CMK (cell line): ENCODE measurements at places on chromosomes 11 and 22.
A peak's percentile ranks its signal among the peaks of the same experiment; 100 is the strongest.

GRCh38 chr22:20972933-20973577, 6.0 kb downstream of the AIFM3 start:
- DNase-seq: no peak

- DNase-seq: no peak
Measured at GRCh38 chr11:86147004-86147403, 78.1 kb upstream of the PICALM start.

DNA sequence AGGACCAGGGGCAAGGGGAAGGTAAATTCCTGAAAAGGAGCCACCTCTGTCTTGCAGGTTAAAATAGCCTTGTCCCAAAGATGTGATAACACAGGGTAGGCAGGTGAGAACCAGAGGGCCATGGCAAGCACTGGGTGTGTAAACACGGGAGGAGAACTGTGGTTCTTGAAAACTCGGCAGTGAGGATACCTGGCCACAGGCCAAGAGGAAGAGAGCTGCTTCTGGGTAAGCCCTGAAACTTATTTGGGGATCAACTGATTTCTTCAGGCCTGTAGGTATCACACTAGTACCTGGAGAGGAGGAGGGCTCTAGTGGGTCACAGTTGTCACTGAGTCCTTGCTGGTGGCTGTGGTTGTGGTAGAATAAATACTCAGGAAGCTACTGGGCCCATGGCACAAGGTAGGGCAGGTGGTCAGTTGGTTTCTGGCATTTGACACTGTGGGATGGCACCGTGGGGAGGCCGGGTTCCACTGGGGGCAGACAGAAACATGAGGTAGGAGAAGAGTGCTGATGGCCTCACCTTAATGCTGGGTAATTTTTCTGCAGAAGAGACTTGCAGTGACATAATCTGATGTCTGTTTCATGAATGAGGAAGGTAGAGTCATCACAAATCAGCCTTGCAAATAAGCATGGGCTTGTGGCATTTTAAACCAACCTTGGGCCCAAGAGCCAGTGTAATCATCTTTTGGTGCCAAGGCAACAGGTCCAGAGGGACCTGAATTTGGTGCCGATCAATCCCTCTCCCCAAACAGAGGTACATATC, 22.0 kb downstream of the AMPD3 start:
- DNase-seq: no peak

DNA sequence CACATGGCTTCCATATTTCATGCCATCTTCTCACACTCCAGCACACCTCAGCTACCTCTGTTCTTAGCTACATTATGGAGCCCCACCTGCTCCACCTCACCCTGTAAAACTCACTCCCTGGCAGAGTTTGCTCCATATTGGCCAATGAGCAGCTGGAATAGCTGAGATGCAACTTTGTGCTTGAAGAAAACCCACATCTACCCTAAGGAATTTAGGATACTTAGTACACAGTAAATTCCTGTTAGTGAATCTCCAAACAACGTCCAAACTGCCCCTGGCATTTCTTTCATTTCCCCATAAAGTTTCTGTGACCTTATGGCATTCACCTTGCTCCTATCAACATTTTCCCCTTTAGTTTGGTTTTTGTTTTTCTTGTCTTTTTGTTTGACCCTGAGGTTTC, 2.2 kb upstream of the VWCE start:
- no peak for DNase-seq

- DNase-seq: no peak
Measured at GRCh38 chr22:23066200-23067022, 3.9 kb upstream of the GNAZ start.

DNA sequence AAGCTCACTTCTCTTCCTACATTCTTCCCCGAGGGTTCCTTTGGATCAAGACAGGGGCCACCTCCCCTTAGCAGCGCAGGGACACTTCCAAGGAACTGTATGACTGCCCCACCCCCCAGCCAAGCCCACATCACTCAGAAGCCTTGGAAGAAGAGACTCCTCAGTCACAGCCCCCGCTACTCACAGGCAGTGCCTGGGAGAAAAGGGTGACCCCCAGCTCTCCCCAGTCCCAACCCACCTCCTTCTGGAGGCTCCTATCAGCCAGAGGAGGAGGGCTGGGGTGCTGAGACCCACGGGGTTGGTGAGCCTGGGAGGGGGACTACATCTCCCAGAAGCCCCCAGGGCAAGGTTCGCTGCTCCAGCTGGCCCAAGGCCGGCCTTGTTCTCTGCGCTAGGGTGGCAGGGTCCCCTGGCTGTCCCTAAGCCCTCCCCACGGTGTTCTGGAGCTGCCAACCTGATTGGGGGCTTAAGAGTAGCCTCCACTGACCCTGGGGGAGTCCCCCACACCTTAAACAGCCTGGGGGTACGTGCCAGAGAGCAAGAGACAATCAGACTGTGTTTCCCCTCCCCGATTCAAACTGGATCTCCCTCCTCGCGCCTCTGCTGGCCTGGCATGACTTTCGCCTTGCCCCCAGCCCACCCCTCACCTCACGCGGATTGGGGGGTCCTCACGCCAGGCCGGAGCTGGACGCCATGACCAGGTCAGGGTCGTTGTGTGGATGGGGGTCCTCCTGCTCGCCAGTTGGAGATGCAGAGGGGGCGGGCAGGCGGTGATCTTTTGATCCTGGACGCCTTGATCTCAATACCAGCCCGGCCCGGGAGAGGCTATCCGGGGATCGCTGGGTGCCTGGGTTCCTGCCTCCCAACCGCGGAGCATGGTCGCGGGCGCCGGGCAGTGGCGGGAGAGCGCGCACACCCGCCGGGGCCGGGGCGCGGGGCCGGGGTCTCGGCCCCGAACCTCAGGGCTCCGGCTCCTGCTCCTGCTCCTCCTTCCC, 838 bp downstream of the BCL9L start:
- DNase-seq: no peak

- DNase-seq: no peak
Measured at GRCh38 chr11:9771071-9771511, 107.2 kb downstream of the SWAP70 start.

DNA sequence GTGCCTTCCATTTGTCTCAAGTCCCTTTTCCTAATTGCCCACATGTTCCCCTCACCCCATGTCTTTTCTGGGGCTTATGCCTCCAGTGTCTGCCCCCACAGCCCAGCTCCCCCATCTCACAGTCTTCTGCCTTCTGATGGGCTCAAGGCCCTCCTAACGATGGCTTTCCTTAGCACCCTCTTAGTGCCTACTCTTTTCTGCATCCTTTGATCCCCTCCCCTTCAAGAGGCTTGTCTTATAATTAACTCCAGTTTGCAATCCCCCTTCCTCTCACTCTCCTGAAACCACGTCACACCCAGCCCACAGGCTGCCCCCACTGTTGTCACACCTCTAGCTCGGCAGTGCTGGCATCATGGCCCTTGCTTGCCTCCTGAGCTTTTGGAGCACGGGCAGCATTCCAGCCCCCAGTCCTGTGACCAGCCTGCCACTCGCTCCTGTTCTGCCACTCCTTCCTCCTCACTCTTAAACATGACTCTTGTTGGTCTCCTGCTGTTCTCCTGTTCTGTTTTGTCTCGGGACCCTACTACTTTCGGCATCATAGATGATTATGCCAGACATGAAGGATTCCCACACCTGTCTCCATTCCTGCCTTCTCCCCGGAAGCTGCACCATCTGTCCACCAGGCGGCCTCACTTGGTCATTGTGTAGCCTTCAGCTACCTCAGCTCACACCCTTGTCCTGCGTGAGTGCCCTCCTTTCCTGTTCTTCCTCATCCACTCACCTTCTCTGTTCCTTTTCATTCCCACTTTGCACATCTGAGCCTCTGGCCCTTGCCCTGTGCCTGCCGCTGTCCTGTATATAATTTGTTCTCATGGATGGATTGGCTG, 26.1 kb downstream of the UBE2L3 start:
- DNase-seq: no peak

DNA sequence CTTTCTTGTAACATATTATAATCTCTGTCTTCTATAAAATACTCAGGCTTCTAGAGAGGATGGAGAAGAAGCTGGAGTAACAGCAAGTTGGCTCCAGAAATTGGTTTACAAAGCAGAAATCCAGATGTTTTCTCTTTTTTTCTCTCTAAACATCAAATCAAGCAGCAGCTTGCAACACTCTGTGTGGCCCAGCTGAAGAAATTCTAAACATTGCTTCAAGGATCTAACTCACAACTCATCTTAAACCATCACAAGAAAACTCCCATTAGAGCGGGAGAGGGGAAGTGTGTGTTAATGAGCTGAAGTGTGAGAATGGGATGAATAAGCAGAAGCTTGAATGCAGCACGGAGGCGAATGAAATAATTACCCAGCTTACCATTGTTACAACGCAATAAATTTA, 146.5 kb downstream of the OPCML start:
- DNase-seq: no peak

DNA sequence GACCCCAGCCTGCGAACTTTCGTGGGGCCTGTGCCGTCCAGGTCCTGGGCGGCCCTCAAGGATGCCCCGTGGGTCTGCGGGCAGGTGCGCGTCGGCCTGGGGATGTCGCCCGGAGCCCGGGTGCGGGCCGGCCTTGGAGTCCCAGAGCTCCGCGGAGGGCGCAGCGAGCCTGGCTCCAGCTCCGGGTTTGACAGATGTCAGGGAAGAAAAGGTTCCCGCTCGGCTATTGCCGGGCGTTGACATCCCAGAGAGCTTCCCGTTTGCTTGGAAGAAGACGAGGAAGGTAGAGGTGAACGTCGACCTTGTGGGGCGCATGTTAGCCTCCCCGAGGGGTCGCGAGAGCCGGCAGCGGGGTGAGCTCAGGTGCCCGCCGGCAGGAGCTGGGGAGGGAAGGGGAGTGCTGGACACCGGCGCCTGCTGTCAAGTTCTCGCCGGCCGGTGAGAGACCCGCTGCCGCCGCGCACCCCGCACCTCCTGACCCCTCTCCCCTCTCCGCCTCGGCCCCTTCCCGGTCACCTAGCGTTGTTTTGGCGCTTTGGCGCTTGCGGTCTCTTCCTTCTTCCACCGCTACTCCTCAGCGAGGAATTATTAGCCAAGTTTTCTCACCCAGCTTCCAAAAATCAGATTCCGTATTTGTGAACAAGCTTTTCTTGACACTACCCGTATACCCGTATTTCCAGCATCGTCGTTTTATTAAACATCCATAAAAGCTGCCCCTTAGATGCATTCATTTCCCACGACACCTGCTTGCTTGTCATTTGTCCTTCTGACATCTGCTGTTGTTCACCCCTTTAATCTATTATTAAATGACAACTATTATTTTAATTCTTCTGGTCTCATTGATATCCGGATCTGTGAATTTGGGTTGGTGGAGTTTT, 1.3 kb downstream of the BMAL1 start:
- no peak for DNase-seq

DNA sequence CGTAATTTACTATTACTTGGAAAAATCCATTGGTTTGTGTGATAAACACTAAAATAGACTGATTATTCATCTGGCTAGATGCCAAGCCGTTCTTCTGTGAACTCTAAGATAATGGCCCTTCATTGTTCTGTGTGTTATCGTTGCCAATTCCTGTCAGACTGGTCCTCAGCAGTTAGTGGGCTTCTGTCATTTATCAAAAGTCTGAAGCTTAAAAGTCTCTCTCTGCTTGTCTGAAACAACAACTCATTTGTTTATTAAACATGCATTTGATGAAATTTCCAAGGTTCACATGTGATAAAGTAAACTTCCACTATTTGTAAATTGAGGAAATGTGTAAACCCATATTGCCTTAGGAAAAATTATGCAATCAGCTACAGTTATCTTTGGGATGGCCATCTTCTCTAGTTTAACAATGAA, 21.1 kb upstream of the RDX start:
- DNase-seq: peak; percentile 73

DNA sequence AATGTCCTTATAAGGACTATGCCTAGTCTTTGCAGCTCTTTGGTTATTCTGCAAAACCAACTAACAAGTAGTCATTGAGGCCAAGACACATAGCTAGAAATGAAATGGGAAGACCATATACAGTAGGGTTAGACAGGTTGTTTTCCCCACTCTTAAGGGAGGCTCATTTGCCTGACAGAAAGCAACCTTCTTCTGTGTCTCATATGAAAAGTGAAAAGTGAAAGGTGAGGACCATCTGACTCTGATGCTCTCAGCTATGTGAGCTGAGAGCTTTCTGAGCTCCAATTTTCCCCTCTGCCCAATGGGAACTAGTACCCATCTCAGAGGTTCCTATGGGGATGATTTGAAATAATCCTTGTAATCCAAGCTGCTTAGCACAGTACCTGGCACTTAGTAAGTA, 142.0 kb upstream of the BDNF start:
- DNase-seq: no peak

DNA sequence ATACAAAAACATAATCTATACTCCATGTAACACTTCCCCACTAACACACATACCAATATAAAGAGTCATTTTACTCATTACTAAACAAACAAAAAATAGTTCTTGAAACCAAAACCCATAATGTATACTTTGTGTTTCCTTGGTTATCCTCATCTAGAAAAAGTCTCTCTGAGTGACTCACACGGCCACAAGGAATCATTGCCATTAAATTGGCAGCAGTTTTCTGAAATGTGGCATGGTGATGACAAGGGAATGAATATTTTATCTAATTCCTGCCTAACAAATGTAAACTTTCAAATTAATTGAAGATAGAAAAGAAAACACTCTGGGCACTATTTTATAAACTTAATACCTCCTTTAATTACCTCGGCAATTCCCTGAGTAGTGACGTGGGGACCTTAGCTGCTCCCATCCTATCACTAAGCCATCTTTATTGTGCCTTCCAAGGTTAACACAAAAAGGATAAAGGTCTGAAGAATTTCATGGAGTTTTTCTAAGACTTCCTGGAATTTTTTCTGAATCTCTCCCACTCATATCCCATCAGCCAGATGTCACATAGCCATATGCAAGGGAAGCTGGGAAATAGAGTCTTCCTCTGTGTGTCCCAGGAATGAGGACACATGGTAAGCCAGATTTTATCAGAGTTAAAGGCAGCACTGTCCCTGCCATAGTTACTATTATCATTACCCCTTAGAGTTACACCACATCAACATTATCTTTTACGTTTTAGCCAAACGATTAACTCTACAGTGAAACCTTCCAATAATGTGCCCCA, 857.2 kb upstream of the TENM4 start:
- no peak for DNase-seq

- DNase-seq: no peak
Measured at GRCh38 chr22:22486132-22486899, 22.2 kb downstream of the ZNF280B start.

DNA sequence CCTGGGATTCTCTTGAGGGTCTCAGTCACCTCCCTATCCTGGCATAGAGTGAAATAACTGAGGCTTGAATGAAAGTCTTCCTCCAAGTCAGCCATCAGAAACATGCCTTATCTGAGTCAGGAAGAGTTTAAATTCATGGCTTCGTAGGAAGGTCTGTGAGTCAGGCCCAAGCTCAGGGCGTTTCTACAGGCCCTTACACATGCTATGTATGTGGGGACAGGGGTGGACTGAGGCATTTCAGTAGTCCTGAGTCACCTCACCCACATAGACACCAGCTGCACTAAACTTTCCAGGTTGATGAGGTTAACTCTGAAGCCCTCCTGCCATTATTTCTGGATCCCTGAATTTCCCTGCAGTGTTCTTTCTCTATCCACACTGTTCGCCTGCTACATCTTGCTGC, 134.6 kb upstream of the RCN1 start:
- no peak for DNase-seq

GRCh38 chr11:45737056-45737455, 67.9 kb upstream of the SLC35C1 start:
- DNase-seq: no peak
